NCI-H2029 (cell line): ENCODE measurements at places on chromosomes 6 and 20.

DNA sequence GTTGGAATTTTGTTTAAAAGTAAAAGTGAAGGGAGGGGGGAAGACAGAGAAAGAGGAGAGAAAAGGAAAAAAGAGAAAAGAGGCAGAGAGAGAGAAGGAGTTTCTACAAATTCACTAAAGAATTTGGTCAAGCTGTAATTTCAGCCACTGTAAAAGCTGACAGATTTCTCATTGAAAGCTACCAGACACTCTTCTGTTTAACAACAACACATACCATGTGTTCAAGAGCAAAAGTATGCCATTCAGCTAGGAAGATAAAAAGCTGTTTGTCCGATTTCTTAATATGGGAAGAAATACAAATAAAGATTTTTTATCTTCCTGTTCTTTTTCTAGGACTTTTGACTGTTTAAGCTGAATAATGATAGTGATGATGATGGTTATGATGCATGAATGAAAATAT is 204.8 kb upstream of the RSPO3 start:
- no peak for DNase-seq

DNA sequence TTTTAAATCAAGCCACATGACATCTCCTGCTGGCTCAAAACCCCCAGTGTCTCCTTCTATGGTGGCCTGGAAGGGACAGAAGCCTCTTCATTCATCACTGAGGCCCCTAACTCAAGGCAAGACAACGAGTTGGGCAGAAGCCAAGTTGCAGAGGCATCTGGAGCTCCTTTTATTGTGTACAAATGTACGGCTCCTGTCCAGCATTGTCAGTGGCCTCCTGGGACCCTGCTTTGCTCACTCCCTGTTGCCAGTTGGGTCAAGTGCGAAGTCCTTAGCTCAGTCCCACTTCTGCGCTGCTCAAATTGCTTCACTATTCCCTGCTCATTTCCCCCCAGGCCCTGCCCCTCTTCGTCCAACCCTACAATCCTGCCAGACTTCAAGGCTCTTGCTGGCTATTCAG is 181.2 kb upstream of the PMEPA1 start:
- no peak for DNase-seq

GRCh38 chr6:160431791-160432404 is 83.7 kb downstream of the SLC22A3 start:
- DNase-seq: no peak

GRCh38 chr6:13220266-13220665 is 108.1 kb downstream of the TBC1D7 start:
- no peak for DNase-seq

DNA sequence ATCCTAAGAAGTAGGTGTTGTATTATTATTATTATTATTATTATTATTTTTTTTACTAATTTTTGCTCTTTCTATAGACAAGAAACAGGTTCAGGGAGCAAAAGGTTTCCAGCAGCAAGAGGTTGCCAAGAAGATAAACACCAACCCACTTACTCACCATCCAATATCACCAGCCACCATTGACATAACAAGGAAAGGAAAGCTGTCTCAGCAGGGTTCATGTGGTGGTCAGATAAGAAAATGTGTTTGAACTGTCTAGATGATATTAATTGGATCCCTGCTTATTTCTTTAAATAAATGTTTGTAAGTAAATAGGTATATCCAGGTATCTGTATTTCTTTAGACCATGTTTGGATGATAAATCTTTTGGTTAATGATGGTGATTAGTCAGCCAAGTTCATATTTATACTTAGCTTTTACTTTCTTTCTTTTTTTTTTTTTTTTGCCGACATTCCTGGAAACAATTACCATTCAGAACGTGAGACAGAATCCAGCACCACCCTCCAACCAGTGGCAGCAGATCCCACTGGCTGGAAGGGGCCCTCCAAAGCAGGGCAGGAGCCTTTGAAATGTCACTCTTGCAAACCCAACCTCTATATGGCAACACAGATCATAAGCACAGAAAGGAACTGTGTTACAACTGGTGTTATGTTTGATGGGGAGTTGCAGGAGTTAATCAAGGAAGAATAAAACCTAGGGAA is 139.2 kb upstream of the ECI2 start:
- no peak for DNase-seq

DNA sequence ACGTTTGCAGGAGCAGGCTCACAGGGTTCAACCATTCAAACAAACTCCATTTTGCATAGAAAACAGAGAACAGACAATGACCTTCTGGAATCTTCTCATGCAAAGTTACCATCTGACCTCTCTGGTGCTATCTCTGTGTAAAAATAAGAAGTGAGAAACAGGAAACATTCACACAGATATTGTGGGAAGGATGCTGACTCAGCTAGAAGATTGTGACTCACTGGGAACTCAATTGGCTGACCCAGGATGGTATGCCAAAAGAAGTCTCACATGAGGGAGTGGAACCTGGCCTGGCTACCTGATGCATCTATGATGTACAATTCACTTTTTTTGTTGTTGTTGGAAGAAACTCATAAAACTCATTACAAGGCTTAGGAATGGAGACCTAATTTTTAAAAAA is 61.1 kb upstream of the TBX18 start:
- no peak for DNase-seq

GRCh38 chr6:14709066-14709670 is 536.7 kb upstream of the JARID2 start:
- no peak for DNase-seq

- no peak for DNase-seq
Observed at GRCh38 chr6:42333612-42334011, 116.0 kb upstream of the MRPS10 start.

GRCh38 chr6:93735099-93735498 is 315.7 kb upstream of the EPHA7 start:
- DNase-seq: no peak

- DNase-seq: no peak
Observed at GRCh38 chr20:34269996-34270627, 28.9 kb downstream of the ASIP start.

- no peak for DNase-seq
Observed at GRCh38 chr20:6122111-6122872, 538 bp downstream of the FERMT1 start.

DNA sequence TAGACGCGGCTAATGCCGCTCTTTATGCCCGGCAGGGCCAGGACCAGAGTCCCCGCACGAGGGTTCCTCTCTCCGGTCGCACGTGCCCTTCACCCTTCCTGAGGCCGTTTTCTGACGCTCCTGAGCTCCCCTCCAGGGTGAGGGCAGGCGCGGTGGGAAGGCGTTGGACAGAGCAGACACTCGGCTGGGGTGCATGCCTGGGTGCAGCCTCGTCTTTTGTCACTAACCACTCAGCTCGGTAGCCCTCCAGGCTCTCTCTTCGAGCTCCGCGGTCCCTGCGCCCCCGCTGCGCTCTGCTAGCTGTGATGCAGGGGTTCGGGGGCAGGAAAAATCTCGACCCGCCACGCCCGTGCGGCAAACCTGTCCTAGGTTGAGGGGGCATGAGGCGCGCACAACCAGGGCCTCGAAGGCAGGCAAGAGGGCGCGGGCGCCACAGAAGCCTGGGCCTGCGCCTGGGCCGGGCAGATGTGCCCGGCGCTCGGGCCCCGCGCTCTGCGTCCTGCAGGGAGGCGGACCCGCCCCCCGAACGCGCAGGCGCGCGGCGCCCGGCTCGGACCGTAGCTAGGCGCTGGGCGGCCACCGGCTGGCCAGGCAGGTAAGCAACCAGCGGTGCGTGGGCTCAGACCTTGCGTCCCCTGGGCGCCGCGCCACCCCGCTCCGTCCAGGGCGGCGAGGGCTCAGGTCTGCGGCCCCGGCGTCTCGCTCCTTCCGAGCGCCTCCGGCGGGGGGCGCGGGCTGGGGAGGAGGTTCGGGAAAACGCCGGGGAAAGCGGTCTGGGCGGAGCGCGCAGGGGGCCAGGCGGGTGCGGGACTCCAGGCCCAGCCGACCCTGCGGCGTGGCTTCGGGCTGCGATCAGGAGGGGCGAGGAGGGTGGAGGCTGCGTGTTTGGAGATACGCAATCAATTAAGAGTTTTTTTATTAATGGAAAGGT is at the start of gene L3MBTL1:
L3MBTL1 (plus strand) TSS at position 548 of the 931 bp plus-strand sequence. CDS start 5,807 bp downstream, outside the sequence.
- DNase-seq: peak; percentile 30

- no peak for DNase-seq
Observed at GRCh38 chr6:152948150-152948768, 34.6 kb downstream of the FBXO5 start.
